ENCODE measurements at places on chromosomes 7 and 10.

DNA sequence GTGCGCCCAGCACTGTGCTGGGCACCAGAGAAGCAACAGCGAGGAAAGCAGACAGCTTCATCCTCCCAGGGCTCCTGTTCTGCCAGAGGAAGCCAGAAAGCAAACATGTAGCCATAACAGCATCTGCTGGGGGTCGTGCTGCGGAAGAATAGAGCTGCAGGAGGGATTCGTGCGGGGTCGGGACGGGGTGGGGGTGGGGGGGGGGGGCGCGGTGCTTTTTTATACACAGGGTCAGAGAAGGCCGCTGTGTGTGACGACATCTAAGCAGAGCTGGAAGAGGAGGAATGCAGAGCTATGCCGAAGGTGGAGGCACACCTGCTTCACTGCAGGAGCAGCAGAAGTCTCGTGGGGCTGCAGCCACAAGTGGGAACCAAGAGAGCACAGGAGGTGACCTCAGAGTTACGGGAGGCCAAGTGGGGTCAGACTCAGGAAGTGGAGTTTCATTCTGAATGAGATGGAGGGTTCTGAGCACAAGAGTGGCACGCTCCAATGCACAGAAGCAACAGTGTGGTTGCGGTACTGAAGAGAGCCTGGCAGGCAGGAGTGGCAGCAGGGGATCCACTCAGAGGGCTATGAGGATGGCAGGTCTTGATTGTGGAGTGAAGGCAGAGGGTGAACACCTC, 11.1 kb downstream of the PKD1L1 start:
- DNase-seq, result no peak

DNA sequence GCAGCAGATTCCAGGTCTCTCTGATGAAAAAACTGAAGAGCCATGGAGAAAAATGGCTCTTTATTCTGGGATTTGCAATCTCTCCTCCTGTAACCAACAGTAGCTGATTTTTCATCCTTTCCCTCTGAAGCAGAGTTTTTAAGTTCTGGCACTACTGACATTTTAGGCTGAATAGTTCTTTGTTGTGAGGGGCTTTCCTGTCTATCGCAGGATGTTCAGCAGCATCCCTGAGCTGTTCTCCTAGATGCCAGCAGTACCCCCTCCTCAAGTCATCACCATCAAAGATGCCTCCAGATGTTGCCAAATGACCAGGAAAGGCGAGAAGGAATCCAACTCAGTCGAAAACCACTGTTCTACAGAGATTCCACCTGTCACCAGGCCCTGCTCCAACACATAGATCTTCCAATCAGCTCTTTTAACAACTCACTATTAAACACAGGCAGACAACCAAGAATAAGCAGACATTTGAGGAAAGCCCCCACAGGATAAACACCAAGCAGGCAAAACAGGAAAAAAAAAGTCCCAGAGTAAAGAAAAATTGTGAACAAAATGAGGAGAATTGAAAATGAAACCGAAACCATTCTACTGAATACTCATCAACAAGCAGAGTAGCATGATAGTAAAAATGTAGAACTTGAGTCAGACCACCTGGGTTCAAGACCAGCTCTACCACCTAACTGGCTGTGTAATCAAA, 124.8 kb downstream of the MPP7 start:
- DNase-seq, result no peak

- no peak for DNase-seq
Observed at GRCh38 chr10:87038786-87039185, 18.7 kb downstream of the FAM25A start.

GRCh38 chr7:29812185-29812876, 6.0 kb downstream of the WIPF3 start:
- DNase-seq, result no peak

GRCh38 chr10:43371418-43371817, at the start of gene FXYD4:
TSS of gene FXYD4 (plus strand) at chr10:43371636. CDS start at chr10:43373747, 2,111 bp downstream.
- no peak for DNase-seq

GRCh38 chr7:74148491-74148890, 25.7 kb upstream of the EIF4H start:
- DNase-seq, result no peak

DNA sequence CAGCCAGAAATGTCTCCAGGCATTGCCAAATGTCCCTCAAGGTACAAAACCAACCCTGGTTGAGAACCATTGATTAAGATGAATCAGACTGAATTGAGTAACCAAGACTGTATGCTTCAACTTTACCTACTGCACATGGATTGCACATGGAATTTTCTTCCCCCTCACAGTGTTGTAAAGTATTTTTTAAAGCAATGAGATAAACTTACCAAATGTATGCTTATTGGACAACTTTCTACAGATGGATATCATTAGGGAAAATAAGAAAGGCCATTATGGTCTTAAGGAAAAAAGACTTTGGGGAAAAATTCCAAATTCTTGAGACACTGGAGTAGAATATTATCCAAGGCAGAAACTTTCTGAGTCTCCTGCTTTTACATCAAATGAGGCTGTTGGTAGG, 20.9 kb upstream of the MTPN start:
- no peak for DNase-seq

- DNase-seq, result no peak
Observed at GRCh38 chr7:36823353-36823752, 99.1 kb upstream of the AOAH start.

DNA sequence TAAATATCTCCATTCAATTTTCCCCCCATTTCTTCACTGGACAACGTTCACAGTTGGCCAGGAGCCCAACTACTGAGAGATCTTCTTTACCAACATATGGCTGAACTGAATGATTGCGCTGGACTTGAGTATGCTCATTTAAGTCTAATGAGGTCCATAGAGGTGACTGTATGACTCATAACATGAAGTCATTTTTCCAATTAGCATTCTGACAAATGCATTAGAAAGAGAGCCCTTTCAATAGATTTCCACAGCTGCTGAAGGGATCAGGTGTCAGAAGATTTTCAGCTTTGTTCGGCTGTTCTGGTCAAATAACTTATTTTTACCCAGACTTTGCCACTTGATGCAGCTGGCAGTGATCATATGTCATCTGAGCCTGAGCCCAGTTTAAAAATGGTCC, 438.0 kb downstream of the ETV1 start:
- DNase-seq, result no peak

DNA sequence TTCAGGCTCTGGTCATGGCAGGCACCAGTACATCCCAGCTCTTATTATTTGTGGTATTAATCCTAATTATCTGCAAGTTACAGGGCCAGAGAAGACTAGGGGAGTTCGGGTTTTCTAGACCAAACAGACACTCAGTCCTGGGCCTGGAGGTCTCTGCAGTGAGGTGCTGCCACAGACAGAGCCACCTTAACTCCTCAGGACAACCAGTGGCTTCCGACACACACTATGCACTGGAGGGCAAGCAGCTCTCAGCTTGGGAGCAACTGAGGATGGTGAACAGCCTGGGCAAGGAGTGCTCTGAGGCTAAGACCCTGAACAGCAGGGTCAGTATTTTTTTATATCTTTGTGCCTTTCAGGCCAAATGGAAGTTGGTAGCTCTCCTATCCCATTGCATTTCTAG, 19.0 kb downstream of the ACTA2 start:
- no peak for DNase-seq

Data from stimulated activated CD4-positive, alpha-beta T cell treated with anti-CD3 and anti-CD28 coated beads, Interleukin-12 subunit alpha, Interleukin-12 subunit beta, amount 100 ng/mL, for 24 hours (primary cell).